NCI-H774 (cell line): ENCODE measurements at places on chromosomes 4 and X.

- DNase-seq: no peak
Measured at GRCh38 chr4:106766519-106766918, 269.6 kb downstream of the DKK2 start.

GRCh38 chrX:47206316-47206715, 12.2 kb upstream of the CDK16 start:
- no peak for DNase-seq

DNA sequence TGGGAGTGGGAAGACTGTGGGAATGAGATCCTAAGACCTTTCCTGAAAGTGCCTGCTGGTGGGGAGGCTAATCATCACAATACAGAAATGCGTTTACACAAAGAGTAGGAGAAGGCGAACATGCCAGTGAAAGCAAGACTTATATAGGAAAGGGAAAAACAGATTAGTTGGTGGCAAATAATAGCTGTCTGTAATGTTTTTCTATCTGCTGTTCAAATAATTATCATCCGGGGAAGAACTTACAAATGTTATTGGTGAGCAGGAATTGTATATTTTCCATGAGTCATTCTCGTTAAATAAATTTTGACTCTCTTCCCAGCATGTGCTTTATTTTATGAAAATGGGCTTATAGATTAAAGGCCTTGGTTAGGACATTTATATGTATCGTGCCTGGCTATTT, 196.5 kb downstream of the ARHGAP10 start:
- DNase-seq: no peak

DNA sequence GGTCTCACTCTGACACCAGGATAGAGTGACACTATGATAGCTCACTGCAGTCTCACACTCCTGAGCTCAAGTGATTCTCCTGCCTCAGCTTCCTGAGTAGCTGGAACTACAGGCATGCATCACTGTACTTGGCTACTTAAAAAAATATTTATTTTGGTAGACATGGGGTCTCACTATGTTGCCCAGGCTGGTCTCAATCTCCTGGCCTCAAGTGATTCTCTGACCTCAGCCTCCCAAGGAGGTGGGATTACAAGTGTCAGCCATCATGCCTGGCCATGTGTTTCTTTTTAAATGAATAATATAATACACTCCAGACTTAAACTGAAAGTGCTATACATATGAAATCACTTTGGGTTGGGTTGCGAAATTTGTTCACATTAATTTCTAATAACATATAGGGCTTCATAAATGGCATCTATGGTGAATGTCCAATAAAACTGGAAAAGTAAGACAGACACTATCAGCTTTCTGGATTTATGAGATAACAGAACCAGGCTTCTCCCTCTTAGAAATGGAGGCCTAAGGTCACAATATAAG, 48.0 kb downstream of the SEC24D start:
- DNase-seq: no peak

- no peak for DNase-seq
Measured at GRCh38 chr4:74037076-74037955, 1.2 kb downstream of the CXCL3 start.

DNA sequence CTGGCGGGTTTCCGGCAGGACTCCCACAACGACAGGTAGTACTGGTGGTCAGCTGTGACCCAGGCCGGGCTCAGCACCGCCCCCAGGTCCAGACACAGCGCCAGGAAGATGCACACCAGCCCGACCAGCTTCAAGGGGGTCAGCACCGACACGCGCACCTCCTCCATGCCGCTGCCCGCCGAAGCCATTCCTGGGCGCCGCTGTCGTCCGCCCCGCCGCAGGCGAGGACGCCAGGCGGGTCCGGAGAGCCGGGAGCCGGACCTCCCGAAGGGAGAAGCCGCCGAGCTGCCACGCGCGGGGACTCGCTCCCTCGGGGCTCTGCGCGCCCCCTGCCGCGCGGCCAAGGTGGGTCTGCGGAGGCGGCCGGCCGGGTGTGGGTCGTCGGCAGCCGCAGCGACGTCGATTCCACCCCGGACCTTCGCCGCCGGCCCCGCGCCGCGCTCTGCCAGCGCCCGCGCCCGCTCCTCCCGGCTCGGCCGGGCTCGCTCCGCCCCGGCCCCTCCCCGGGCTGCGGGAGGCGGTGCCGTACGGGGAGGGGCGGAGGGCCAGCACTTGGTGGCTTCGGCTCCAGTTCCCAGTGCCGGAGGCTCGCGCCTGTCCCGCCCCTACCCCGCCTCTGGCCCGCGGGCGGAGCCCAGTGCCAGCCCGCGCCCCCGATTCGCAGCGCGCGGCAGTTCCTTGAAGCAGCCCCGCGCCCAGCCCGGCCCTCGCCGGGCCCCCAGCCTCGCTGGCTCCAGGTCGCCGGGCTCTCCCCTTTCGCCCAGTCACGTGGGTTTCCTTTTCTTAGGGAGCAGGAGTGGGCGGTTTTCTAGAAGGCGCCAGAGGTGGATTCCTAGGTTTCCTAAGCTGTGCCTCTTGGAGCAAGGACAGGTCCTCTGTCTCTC, at the start of gene TMEM47:
TMEM47 (minus strand) TSS at position 444 of the 884 bp plus-strand sequence; CDS start at position 188, 256 bp downstream.
- DNase-seq: peak; percentile 80

DNA sequence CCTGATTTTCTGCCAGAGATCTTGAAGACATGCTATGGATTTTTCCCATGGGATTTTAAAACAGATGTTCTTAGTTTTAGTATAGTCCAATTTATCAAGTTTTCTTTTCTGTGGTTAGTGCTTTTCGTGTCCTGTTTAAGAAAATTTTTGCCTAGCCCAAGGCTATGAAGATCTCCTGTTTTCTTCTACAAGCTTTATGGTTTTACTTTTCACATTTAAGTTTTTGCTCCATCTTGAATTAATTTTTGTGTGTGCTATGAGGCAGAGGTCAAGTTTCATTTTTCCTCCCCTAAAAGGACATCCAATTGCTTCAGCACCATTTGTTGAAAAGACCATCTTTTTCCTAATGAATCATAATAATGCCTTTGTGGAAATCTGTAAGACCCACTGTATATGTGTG, 65.6 kb downstream of the POLR2B start:
- no peak for DNase-seq

GRCh38 chrX:104285201-104285600, 30.5 kb upstream of the ESX1 start:
- DNase-seq: no peak

- DNase-seq: no peak
Measured at GRCh38 chr4:81445196-81445595, 26.5 kb downstream of the RASGEF1B start.

DNA sequence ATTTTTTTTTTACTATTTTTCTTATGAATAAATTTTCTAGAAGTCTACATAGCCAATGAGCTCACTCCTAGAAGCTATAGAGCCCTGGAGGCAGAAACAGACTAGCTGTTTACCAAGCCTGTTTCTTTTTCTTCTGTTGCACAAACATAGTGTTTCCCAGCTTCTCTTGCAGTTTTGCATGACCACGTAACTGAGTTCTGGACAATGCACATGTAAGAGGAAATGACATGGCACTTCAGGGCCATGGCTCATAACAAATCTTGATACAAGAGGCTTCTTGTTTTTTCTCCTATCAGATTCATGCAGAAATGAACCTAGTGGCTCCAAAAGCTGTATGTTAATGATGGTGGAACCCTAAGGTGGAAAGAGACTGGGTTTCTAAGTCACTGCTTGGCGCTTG, 127.4 kb downstream of the ZNF330 start:
- DNase-seq: no peak

DNA sequence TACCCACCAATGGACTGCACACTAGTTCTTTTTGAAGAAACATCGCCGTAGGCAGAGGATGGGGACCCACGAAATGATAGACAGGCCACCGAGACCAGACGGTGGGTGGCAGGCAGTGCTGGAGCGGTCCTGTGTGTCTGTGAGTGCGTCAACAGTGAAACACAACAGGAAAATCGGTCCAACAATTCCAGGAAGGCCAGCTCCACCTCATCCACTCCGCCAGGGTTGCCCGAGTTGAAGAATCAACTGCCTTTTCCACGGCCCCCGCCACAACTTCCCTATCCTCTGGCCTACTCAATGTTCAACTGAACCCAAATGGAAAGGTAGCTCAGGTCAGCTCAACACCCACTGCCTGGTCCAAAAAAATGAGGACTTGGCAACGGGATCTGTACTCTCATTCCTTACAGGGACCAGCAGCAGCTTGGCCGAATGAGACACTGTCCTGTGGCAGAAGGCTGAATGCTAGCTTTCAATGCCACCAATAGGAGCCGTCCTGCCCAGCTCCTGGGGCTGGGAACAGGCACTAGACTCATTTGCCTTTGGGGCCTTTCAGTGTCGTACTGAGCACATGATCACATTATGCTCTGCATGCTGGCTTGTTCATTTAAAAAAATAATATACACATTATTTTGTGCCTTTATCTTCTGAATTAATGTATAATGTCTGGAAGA, 43.5 kb downstream of the MID1 start:
- DNase-seq: no peak

DNA sequence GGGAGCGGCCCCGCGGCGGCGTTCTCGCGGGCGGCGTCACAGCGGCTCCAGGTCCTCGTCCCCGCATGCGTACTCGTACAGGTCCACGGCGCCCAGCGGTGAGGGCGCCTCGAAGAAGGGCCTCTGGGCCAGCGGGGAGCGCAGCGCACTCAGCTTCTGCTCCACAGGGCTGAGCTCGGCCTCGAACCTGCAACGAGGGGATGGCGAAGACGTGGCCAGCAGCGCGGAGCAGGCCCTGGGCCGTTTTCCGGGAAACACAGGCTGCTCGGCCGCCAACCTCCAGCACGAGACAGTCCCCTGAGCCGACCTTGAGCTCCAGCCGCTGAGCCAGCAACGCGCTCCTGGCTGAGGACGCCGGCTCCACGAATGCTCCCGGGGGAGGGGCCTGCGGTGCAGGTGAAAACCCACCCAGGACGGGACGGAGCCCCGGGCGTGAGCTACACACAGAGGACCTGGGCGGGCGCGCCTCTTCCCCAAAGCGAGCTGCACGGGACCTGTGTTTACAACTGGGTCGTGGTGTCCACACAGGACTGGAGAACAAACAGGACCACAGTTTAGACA, 15.8 kb upstream of the GTPBP6 start:
- no peak for DNase-seq
